Upper lobe of right lung (tissue), 1 donor: ENCODE measurements at places on chromosomes 7 and 10. TPM values are rescaled to one million over a fixed set of nuclear protein-coding genes. Genes with fewer than 3 reads are reported as not detected.

DNA sequence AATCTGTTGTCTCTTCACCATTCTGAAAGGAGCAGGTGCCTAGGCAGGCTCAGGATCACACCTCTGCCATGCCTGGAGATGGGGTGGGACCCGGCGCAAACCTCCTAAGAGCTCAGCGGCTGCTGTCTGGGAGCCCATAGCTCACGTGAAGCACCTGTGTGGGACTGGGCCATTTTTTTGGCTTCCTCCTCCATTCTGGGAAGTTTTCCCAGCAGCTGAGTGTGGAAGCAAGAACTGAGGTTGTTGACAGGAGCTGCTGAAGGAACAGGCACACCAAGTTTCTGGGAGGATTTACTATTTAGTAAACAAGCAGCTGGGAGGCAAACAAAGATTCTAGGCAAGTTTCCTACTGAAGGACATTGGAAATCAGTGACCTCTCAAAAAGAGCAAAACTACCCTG, 77.3 kb downstream of the FAM13C start:
- DNase-seq: no peak

- no peak for DNase-seq
Observed at GRCh38 chr10:78559661-78560340, 509.0 kb upstream of the ZMIZ1 start.

- DNase-seq: no peak
Observed at GRCh38 chr7:20113427-20114027, 103.7 kb downstream of the MACC1 start.

DNA sequence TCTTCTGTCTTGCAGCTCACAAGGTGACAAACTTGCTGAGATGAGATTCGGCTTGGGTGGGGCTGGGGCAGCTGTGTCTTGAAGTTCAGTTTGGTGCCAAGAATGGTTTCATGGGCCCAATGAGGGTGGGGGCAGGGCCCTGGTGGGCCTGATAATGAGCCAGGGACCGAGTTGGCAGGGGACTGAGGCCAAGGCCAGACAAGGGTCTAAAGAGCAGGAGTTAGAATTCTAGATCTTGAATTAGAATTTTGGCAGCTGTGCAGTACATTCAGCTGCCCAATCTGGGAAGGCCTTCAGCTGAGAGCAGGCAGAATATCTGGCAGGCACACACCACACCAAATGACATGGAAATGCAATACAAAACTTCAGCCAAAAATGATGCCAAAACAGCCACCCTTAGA, 1.5 kb upstream of the JAZF1 start:
- DNase-seq: no peak

DNA sequence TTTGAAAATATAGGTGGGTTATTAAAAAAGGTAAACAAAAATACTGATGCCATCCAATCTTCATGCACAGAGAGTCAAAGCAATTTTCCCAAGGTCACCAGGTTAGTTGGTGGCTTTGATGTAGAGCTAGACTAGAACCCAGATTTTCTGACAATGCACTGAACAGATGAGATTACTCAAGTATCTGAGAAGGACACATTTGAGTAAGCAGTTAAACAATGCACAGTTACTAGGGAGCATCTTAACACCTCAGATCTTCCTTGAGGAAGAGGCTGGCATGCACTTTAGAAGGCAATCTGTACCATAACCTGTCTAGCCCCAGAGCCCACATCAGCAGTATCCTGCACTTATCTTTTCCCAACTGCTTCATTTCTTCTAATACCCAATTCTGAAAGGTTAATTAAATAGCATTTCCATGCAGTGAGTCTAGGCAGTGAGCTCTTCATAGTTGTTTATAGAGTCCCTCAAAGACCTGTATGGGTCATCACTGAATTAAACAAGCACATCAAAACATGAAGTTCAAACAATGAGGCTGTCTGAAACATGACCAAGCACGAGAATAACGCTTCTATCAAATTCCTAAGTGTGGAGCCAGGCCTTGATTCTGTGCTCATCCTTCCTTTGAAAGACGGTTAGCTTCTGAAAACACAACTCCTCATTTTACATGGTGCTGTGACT, 38.2 kb upstream of the ANK3 start:
- no peak for DNase-seq

DNA sequence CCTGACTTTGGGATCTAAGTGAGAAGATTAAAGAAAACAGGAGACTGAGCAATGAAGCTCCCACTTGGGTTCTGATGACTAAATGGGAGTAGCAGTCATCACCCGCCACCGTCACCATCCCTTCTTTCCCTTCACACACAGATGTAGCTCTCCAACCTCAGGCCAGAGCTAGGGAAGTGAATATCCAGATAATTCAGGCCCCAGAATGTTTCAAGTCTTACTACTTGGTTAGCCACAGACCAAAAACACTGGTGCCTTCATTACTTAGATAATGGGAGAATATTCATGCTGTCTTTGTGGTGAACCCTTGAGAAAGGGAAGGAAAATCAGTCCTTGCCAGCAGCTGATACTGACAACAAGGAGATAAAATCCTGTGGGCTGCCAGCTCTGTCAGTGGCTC, 100.7 kb downstream of the OSBPL3 start:
- no peak for DNase-seq

DNA sequence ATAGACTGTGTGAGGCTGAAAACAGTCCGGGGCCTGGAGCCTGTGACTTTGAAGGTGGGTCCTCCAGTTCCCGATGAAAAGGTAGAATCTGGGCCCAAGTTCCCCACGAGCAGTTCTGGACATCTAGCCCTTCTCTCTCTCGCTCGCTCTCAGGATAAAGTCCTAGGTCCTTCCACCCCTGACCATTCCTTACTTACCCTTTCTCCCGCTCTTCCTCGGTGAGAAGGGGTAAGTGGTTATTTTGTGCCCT, 713 bp downstream of the IMMP2L start:
- no peak for DNase-seq

DNA sequence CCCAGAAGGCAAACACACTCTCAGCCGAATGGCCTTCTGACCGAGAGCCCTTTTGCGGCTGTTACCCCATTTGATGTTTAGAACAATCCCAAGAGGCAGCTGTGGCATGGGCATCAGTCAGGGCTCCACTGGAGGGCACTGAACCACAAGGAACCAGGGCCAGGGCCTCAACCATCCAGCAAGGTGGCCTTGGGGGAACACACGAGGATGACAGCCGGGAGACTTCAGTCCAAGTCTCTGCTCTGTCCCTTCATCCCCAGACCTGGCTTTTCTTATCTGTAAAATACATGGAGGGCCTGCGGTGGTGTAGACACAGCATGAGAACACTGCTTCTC, 63.6 kb upstream of the INSIG1 start:
- DNase-seq: no peak

DNA sequence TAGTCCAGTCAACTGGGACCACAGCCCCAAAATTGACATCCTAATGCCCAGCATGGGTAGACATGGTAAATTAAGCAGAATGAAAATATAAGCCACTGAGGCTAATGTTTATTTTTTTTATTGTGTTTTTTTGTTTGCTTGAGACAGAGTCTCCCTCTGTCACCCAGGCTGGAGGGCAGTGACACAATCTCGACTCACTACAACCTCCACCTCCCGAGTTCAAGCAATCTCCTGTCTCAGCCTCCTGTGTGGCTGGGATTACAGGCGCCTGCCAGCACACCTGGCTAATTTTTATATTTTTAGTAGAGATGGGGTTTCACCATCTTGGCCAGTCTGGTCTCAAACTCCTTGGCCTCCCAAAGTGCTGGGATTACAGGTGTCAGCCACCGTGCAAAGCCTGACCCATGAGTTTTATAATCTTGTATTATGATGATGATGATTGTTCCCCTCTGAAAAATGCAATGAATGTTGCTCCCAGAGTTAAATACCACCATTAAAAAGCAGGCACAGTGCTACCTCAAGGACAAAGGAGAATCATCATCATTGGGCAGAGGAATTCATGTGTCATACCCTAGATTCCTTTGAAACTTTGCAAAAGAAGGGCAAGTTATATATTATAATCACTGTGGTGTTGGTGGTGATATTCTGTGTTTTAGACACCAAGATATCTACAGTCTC, 228.0 kb downstream of the PARD3 start:
- DNase-seq: no peak

GRCh38 chr7:101243646-101244374, 1.1 kb downstream of the FIS1 start:
- no peak for DNase-seq

GRCh38 chr10:46096446-46096845, 50.4 kb upstream of the MSMB start:
- no peak for DNase-seq

BTBD16 gene
- 0.35 TPM for total RNA-seq

TAS2R38 gene
- total RNA-seq: not detected

AUTS2 gene
- 56.0 TPM for total RNA-seq

TAS2R5 gene
- total RNA-seq: 2.2 TPM

CCL24 gene
- total RNA-seq: 4.8 TPM

FXYD4 gene
- 1.1 TPM for total RNA-seq
